ENCODE measurements at places on chromosomes 1 and 21.
A peak's percentile ranks its signal among the peaks of the same experiment; 100 is the strongest.

GRCh38 chr1:46575778-46576177 is 24.3 kb upstream of the KNCN start:
- DNase-seq, result no peak

DNA sequence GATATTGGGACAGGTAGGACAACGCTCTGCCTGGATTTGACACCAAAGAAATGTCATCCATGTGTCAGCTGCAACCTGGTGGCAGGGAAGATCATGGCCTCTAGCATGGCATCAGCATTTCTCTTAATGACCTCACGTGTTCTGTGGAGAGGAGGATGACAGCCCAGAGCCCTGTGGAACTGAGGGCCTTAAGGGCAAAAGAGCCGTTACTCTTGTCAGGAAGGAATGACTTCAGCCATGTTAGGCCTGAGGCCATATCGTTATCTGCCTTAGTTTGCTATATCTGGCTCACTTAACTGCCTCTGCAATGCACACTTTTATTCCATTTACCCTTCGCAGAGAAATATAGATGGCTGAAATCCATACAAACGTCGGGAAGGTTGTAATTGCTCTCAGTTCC is 83.2 kb upstream of the PBX1 start:
- no peak for DNase-seq

DNA sequence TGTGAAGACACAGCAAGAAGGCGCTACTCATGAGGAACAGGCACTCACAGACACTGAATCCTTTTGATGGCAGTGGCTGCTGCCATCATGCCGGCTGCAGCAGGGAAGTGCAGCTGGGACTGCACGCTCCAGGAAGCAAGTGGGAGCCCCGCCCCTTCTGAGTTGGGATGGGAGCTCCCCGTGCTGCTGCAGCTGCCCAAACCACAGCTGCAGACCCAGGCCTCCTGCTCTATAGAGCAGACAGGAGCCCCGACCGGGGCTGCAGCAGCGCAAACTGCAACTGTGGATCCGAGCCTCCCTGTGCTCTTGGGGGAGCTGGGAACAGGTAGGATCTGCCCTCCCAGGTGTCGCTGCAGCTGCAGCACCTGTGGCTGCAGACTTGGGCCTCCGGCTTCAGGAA is 65.2 kb upstream of the MARK1 start:
- no peak for DNase-seq

GRCh38 chr1:217472915-217473314 is 158.0 kb downstream of the GPATCH2 start:
- no peak for DNase-seq

DNA sequence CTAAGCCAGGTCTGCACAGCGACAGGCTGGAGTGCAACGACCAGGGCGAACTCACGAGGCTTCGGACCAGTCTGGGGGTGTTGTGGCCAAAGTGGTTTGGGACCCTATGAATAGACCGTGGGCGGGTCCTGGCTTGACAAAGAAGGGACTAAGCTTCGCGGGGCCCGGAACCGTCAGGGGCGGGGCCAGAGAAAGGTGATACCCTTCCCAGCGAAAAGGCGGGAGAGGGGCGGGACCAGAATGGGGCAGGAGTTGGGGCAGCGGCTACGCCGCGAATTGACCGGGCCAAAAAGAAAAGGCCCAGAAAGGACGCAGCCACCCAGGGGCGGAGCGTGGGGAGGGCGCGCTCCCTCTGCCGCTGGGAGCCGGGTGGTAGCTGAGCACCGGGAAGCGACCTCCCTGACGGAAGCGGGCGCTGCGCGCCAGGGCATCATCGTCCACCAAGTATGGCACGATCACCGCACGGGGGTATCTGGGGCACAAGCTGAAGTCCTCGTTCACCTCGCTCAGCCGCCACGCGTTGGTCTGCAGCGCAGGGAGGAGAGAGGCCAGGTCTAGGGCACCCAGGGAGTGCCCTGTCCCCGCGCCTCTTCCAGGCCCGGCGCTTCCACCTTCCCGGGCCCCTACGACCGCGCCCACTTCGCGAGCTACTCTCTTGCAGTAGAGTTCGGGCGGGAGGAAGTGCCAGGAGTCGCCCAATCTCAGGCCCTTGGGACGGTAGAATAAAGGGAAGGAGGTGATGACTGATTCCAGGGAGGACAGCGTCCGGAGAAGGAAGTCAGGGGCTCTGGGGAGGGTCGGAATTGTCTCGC is 6.7 kb upstream of the FAM167B start:
- peak; percentile 63 for DNase-seq

- DNase-seq, result no peak
These were observed 20.1 kb downstream of the PPT1 start for GRCh38 chr1:40076895-40077312.

DNA sequence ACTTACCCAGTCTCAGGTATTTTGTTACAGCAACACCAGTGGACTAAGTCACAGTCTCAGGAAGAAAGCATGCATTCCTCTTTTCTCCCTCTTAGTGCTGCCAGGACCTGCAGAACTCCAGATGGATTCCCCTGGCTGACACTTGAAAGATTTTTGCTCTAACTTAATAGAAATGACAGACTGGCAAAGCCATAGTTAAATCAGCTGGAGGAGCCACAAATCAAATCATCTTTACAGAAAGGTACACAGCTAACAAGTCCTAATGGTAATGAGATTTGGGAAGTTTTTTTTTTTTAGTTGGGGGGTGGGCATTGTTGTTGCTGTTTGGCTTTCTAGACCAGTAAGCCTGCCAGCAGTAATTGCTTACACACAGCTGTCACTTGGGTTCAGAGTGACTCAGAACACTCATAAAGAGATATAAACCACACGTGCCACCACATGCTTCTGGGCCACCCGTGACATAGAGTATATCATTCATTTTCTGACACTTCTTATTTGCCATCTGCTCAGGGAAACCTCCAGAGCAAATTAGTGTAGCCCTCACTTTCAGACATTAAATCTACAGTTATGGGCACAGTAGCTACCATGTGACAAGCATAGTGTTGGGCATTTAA is 72.4 kb downstream of the FH start:
- no peak for DNase-seq

Measured in head of caudate nucleus (tissue), 42 donors.